ENCODE measurements at places on chromosomes 5 and 9. TPM values are rescaled to one million over a fixed set of nuclear protein-coding genes. Genes with fewer than 3 reads are reported as not detected.

The PCDHGC4 gene
- not detected for total RNA-seq

The C5 gene
- total RNA-seq: 1.0 TPM

The CDC26 gene
- 39.1 TPM for total RNA-seq

The COL23A1 gene
- total RNA-seq: 0.19 TPM

The NPR3 gene
- not detected for total RNA-seq

The SPATA31D4 gene
- total RNA-seq: not detected

The MCC gene
- total RNA-seq: 0.45 TPM

The SHISAL2B gene
- total RNA-seq: not detected

Measured in natural killer cell treated with Interleukin-12 subunit alpha and Interleukin-12 subunit beta and Interleukin-15 and Interleukin-18, amount 100 ng/mL, for 72 hours (primary cell).